ENCODE measurements at places on chromosomes 1 and 21.

GRCh38 chr1:80925130-80925805 lies 875.5 kb upstream of the ADGRL2 start:
- no peak for DNase-seq

- no peak for DNase-seq
These were observed 28.9 kb upstream of the DMRTB1 start for GRCh38 chr1:53430261-53430660.

GRCh38 chr1:89951766-89952604 lies 42.9 kb upstream of the ZNF326 start:
- DNase-seq = no peak

DNA sequence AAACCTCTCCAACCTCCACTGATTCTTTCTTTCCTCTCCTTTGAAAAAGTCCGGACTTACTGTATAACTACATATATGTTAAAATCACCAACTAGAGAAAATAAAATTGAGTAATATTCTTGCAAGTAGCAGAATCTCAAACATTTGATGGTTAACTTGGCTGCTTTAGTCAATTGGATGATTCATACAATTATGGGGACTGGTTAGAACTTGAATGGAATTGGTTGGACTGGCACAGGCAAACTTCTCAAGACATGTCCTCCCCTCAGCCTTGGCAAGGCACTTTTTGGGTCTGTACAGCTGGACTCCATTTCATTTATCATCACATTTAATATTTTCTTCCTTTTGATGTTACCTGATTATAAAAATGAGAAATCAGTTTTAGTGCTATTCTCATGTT lies 6.5 kb downstream of the WLS start:
- no peak for DNase-seq

GRCh38 chr1:18128298-18128697 lies 20.7 kb downstream of the IGSF21 start:
- no peak for DNase-seq

- no peak for DNase-seq
These were observed 3.1 kb upstream of the NCF2 start for GRCh38 chr1:183593356-183593755.

GRCh38 chr1:16342331-16343062 lies 9.8 kb downstream of the FBXO42 start:
- no peak for DNase-seq
